Activated naive CD4-positive, alpha-beta T cell (primary cell): ENCODE measurements at places on chromosomes 5 and 9.

GRCh38 chr5:144084971-144085370 is 85.5 kb downstream of the YIPF5 start:
- DNase-seq: no peak

DNA sequence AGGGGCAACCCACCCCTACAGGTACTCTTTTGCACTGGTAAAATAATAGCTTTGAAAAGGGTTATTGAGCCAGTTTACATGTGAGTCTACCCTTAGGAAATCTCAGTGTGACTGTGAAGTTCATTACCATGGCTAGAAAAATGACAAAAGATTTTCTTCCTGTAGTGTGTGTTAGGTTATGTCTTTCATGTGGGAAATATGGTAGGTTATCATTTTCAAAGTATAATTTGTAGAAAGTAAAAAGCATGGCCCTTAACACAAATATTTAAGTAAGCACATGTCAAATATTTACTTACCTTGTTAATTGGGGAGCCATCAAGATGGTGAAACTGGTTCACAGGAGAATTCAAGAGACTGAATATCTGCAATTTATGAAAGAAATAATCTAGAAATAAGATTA is 37.3 kb upstream of the PLPP1 start:
- no peak for DNase-seq

DNA sequence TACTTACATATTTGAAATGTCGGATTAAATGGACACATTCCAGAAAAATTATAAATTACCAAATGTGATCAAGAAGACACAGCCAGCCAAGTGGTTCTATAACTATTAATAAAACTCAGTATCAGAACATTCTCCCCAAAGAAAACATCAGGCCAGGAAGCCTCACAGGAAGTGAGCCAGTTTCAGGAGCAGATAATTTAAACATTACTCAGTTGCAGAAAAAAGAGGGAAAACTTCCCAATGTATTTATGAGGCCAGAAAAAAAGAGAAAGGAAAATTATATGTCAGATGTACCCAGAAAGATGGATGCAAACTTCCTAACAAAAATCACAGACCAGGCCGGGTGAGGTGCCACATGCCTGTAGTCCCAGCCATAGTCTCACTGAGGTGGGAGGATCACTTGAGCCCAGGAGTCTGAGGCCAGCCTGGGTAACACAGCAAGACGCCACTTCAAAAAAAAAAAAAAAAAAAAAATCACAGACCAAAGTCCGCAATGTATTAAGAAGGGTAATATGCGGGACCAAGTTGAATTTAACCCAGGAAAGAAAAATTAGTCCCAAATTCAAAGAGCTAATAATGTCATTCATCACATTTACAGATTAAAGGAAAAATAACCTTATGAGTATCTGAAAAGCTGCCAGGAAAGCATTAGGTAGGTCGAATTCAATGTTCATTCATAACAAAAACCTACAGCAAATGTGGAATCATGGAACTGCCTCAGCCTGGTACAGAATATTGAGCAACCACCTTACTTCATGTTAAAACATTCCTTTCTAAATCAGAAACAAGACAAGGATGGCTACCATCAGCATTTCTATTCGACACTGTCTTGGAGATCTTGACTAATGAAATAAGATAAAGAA is 37.2 kb upstream of the NRARP start:
- DNase-seq: no peak

- DNase-seq: no peak
Measured at GRCh38 chr9:34959461-34959860, 1.4 kb downstream of the PHF24 start.

- DNase-seq: no peak
Measured at GRCh38 chr5:142590451-142591231, 95.2 kb downstream of the FGF1 start.

GRCh38 chr5:84764227-84764626 is 379.5 kb upstream of the EDIL3 start:
- DNase-seq: no peak
